ENCODE measurements at places on chromosomes 5 and 9. TPM values are rescaled to one million over a fixed set of nuclear protein-coding genes. Genes with fewer than 3 reads are reported as not detected.

- peaks cover 17% of the 10 kb centered on the region for H3K27me3 ChIP-seq
- peaks cover 8% of the 10 kb centered on the region for H3K36me3 ChIP-seq
- peaks cover 4% of the 10 kb centered on the region for H3K4me1 ChIP-seq
- no peak for DNase-seq
- peak overlapping the region; percentile 38 for H3K27ac ChIP-seq
- no peak overlapping the region for H3K4me3 ChIP-seq
These were observed 3.5 kb downstream of the PHF19 start for GRCh38 chr9:120873512-120873911.

CDO1 gene
- 2.9 TPM for total RNA-seq

PAEP gene
- not detected for total RNA-seq

DNA sequence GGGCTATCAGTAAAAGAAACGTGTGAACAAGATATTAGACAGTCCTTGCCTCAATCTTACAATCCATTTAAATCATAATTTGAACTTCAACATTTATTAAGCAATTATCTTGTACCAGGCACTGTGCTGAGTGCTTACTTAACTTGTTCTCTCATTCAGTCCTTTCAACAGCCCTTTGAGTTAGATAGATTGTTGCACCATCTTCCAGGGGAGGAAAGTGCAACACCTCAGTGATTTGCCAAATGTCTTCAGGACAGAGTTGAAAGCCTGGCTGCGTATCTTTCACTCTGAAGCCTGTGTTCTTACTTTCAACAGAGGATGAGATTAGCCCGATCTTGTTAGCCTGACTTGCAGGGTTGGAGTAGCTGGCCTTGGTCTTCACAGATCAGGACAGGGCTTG lies 34.2 kb upstream of the SUB1 start:
- H3K27me3 ChIP-seq = peaks cover 7% of the 10 kb centered on the region
- DNase-seq = no peak
- peaks cover 4% of the 10 kb centered on the region for H3K36me3 ChIP-seq
- no peaks in the 10 kb centered on the region for H3K4me1 ChIP-seq

DNA sequence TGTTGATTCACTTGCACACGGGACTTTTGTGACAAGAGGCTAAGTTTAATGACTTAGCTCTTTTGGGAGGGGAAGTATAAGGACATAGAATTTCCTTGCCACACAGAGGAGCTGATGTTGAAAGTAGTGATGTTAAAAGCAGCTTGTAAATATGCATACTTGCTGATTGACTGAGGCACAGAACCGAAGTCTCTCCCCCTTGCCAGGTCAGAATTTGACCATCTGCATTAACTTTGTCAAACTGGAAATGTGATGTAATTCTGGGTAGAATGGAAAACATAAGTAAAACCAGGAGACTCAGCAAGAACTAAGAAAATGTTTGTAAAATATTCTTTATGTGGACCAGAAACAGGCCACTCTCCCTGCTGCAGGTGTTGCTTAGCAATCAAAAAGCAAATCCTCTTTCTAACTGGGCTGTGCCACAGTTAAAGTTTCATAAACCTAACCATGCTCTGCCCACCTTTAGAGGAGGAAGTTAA lies 284.2 kb downstream of the NR3C1 start:
- H3K36me3 ChIP-seq = peaks cover 8% of the 10 kb centered on the region
- DNase-seq = no peak
- no peak overlapping the region for H3K27ac ChIP-seq
- peaks cover 2% of the 10 kb centered on the region for H3K27me3 ChIP-seq

IGIP gene
- total RNA-seq = 1.3 TPM

DNA sequence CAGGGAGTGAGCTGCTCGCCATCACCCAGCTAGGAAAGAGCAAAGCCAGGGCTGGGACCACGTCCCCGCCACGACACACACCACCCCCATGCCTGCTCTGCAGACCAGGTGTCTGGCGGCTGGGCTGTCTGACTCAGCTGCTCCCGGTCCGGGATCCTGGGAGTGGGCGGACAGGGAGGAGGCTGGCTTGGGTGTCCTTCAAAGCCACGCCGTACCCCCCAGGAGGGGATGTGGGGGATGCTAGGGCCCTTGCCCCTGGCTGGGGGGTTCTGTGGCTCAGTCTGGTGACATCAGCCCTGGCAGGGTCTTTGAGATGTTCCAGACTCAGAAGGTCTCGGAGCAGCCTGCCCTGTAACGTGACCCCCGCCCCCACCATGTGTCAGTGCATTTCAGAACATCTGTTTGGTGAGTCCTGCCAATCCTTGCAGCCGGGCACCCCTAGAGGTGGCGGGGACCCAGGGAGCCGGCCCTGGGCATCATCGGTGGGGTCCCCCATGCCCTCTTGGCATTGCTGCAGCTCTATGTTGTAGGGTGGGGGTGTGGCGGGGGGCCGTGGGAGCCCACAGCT lies 62.3 kb downstream of the HMCN2 start:
- no peak for DNase-seq
- no peak overlapping the region for H3K4me3 ChIP-seq
- H3K36me3 ChIP-seq = peaks cover 14% of the 10 kb centered on the region
- H3K4me1 ChIP-seq = peaks cover 21% of the 10 kb centered on the region
- H3K27ac ChIP-seq = no peak overlapping the region

- H3K36me3 ChIP-seq = peaks cover 5% of the 10 kb centered on the region
- peak overlapping the region; percentile 90 for H3K27ac ChIP-seq
- H3K4me3 ChIP-seq = peak overlapping the region; percentile 91
- no peaks in the 10 kb centered on the region for H3K27me3 ChIP-seq
These were observed 47.7 kb downstream of the CNTRL start for GRCh38 chr9:121122246-121123032.

- peaks cover 3% of the 10 kb centered on the region for H3K4me1 ChIP-seq
- no peaks in the 10 kb centered on the region for H3K36me3 ChIP-seq
- H3K4me3 ChIP-seq = no peak overlapping the region
- H3K27me3 ChIP-seq = peaks cover 1% of the 10 kb centered on the region
- no peak for DNase-seq
- H3K27ac ChIP-seq = no peak overlapping the region
These were observed 25.8 kb upstream of the IFNA14 start for GRCh38 chr9:21265421-21266189.

RAPGEF1 gene
- total RNA-seq = 226 TPM

DNA sequence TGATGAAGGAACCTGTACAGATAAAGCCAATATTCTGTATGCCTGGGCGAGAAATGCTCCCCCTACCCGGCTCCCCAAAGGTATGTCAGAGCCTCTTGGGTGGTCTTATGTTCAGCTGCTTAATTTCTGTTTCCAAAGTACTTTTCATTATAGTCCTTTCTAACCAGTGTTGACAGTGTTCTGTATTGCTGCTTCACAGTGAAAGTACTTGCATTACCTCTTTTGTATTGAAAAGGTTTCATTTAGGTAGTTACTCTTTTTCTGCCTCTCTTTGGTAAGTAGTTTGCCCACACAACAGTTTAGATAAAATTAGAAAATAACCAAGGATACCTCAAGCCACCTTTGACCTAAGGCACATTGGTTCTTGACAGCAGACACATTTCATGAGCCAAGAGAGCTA lies 169.9 kb downstream of the PAM start:
- H3K4me3 ChIP-seq = no peak overlapping the region
- H3K36me3 ChIP-seq = no peaks in the 10 kb centered on the region
- DNase-seq = no peak
- no peaks in the 10 kb centered on the region for H3K27me3 ChIP-seq
- H3K27ac ChIP-seq = no peak overlapping the region
- no peaks in the 10 kb centered on the region for H3K4me1 ChIP-seq

DNA sequence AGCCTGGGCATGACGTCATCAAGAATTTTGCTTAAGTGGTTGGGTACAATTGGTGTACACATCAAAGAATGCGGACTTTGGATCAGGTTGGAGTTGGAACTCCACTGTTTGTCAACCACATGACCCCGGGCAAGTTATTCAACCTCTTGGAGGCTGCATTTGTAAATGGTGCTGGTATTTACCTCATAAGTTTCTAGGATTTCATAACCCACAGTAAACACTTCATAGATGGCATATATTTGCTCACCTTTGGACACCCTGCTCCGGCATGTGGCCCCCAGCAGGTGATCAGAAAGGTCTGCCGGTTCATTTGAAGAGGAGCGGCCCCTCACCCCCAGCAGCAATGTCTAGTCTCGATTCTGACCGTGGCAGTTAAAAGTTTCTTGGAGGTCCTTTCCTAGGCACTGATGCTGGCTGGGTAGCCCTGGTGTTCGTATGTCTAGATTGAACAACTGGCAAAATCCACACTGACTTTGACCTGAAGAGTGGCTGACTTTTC lies 60.6 kb downstream of the IL6ST start:
- peaks cover 3% of the 10 kb centered on the region for H3K36me3 ChIP-seq
- H3K4me3 ChIP-seq = no peak overlapping the region
- H3K27ac ChIP-seq = no peak overlapping the region
- no peak for DNase-seq
- no peaks in the 10 kb centered on the region for H3K4me1 ChIP-seq

- DNase-seq = no peak
- no peak overlapping the region for H3K27ac ChIP-seq
- H3K4me1 ChIP-seq = no peaks in the 10 kb centered on the region
- no peaks in the 10 kb centered on the region for H3K36me3 ChIP-seq
- H3K27me3 ChIP-seq = peaks cover 1% of the 10 kb centered on the region
- no peak overlapping the region for H3K4me3 ChIP-seq
These were observed 64.7 kb upstream of the OTULINL start for GRCh38 chr5:14516901-14517300.

SLC6A19 gene
- total RNA-seq = not detected

- H3K36me3 ChIP-seq = no peaks in the 10 kb centered on the region
- DNase-seq = no peak
- H3K4me1 ChIP-seq = peaks cover 18% of the 10 kb centered on the region
- peaks cover 3% of the 10 kb centered on the region for H3K27me3 ChIP-seq
- H3K27ac ChIP-seq = peak overlapping the region; percentile 7
These were observed 41.3 kb upstream of the ZSWIM6 start for GRCh38 chr5:61290791-61291210.

GRCh38 chr5:69517763-69518212 lies 25.2 kb downstream of the OCLN start:
- H3K36me3 ChIP-seq = peaks cover 14% of the 10 kb centered on the region
- H3K4me1 ChIP-seq = no peaks in the 10 kb centered on the region
- no peak overlapping the region for H3K4me3 ChIP-seq

CFAP157 gene
- 0.85 TPM for total RNA-seq

DNA sequence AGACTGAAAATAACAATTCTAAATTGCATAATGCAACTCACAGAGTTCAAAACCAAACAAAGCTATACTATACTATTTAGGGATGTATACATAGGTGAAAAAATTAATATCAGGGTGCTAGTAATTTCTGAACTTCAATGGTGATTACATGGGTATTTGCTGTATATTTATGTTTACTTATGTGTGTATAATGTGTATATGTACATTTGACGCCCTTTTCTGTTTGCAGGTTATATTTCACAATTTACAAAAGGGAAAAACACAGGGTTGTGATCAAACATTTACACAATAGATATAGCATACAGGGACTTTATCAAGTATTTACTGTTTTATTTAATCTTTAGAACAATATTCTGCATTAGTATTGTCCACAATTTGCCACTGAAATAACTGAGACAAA lies 184.0 kb downstream of the DENND1A start:
- DNase-seq = no peak
- H3K27ac ChIP-seq = no peak overlapping the region
- no peaks in the 10 kb centered on the region for H3K36me3 ChIP-seq
- H3K4me3 ChIP-seq = no peak overlapping the region

- no peak for DNase-seq
- H3K27ac ChIP-seq = no peak overlapping the region
- H3K36me3 ChIP-seq = no peaks in the 10 kb centered on the region
- H3K4me3 ChIP-seq = no peak overlapping the region
- H3K4me1 ChIP-seq = peaks cover 4% of the 10 kb centered on the region
These were observed 7.3 kb downstream of the PAPPA start for GRCh38 chr9:116160676-116161571.

DNA sequence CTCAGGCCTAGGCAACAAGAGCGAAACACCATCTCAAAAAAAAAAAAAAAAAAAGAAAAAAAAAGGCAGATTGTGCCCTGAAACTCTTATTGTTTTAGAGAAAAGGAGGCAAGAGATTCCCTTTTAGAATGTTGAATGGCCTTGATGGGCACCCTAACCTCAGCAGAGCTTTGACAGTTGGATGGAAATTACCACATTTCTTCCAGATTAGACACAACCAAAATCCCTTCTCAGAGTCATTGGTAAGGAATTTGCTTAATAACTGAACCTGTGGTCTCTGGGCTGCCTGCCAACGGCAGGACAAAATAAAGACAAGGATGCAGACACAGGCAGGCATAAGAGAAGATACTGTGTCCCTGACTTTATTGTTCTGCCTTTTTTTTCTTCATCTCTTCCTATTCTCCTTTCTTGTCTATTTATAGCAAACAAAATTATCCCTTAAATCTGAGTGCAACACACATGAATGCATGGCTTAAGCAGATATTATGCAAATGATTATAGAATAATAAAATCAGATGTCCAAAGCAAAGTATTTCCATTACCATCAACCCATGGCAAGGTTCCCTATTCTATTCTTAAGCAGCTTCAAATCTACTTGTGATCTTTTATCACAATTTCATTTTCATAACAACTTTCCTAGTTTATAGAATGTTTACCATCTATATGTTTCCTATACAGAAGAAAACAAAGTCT lies 37.3 kb upstream of the TRIO start:
- H3K4me1 ChIP-seq = peaks cover 7% of the 10 kb centered on the region
- H3K4me3 ChIP-seq = no peak overlapping the region
- H3K27ac ChIP-seq = no peak overlapping the region
- DNase-seq = no peak

SPAG8 gene
- 0.59 TPM for total RNA-seq

DNA sequence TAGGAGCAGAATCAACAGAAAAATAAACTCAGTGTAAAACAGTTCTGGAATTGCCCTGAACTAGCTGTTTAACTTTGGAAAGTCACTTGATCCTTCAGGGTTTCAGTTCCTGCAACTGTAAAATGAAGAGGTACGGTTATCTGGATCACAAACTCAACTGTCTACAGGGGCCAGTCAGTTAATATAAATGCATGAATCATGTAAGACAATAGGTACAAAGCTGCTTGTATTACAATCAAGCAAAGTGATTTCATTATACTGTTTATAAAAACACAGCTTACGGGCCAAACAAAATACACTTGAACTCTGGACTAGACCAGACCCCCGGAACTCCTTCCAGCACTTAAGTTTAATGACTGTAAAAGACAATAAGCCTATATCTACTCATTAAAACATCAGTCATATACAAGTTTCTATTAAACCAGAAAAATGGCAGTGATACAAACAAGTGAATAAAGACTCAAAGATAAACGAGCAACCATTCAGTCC lies 73.0 kb downstream of the MRPS27 start:
- H3K4me1 ChIP-seq = peaks cover 5% of the 10 kb centered on the region
- no peak overlapping the region for H3K27ac ChIP-seq
- no peak for DNase-seq
- H3K36me3 ChIP-seq = no peaks in the 10 kb centered on the region
- no peak overlapping the region for H3K4me3 ChIP-seq
- H3K27me3 ChIP-seq = no peaks in the 10 kb centered on the region

- peaks cover 37% of the 10 kb centered on the region for H3K4me1 ChIP-seq
- peaks cover 2% of the 10 kb centered on the region for H3K27me3 ChIP-seq
- H3K36me3 ChIP-seq = no peaks in the 10 kb centered on the region
- no peak overlapping the region for H3K4me3 ChIP-seq
These were observed 51.9 kb downstream of the MAPKAP1 start for GRCh38 chr9:125655066-125655633.

GRCh38 chr5:6712142-6712576 lies 1.1 kb upstream of the TENT4A start:
- H3K27ac ChIP-seq = no peak overlapping the region
- peak; percentile 49 for DNase-seq
- peaks cover 18% of the 10 kb centered on the region for H3K27me3 ChIP-seq

INSL4 gene
- total RNA-seq = not detected
